ENCODE measurements at places on chromosomes 1 and 21.

- DNase-seq: no peak
Observed at GRCh38 chr1:116763787-116764465, 9.7 kb downstream of the CD2 start.

GRCh38 chr21:36450511-36450910, 29.4 kb downstream of the CLDN14 start:
- DNase-seq: no peak

DNA sequence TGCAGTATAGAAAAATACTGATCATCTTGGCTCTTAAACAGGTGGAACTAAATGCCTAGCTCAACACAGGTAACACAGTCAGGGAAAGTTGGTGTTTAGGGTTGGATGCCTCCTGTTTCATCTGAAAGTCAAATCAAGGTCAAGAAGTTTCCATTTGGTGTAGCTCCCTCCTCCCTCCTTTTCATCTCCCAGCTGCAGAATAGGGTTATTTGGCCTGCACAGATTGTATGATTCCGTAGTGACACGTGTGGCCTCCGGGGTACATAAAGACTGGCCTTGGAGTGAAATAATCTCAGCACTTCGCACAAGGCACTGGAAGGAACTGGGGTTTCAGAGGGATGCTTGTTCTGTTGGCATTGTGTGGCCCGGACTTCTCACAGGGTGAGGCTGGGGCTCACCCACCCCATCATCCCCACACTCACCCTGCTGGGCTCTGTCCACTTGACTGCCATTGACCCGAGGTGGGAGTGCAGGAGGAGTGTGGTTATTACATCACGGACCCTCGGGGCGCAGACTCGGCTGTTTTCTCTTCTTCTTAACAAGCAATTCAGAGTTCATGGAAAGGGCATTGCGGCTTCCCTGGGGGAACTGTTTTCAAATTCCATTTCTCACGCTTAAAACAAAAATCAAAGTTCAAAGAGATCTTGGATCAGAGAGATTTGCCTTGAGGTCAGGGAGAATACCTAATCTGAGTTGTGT, 18.4 kb downstream of the IGSF5 start:
- DNase-seq: no peak

DNA sequence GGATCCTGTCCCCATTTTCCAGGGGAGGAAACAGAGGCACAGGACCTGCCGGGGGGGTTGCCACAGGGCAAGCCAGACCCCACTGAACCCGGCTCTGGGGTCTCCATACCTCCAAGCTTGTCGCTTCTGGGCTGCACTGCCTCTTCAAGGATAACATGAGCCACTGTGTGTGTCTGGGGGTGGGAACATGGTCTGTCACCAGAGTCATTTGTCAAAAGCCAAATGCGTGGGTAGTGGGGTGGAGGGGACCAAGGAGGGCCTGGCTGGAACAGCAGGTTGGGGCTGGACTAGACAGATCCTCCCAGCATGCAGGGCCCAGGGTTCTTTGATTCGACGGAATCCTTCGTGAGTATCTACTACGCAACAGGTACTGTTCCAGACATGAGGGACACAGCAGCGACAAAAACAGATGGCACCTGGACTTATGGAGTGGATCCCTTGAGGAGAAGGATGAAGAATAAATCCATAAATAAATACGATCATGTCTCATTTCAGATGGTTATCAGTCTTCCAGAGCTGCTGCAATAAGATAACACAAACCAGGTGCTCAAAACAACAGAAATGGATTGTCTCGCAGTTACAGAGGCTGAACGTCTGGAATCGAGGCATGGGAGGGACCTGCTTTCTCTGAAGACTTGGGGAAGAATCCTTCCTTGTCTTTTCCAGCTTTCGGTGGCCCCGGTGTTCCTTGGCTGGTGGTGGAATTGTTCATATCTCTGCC, 28.7 kb downstream of the C1QB start:
- DNase-seq: no peak

DNA sequence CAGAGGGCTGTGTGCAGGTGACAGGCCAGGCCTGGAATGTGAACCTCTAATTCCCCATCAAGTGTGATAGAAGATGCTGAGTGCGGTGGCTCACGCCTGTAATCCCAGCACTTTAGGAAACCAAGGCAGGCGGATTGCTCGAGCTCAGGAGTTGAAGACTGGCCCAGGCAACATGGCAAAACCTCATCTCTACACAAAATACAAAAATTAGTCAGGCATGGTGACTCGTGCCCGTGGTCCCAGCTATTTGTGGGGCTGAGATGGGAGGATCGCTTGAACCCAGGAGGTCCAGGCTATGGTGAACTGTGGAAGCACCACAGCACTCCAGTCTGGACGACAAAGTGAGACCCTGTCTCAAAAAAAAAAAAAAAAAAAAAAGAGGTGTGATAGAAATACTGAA, 40.1 kb upstream of the PUM1 start:
- no peak for DNase-seq

DNA sequence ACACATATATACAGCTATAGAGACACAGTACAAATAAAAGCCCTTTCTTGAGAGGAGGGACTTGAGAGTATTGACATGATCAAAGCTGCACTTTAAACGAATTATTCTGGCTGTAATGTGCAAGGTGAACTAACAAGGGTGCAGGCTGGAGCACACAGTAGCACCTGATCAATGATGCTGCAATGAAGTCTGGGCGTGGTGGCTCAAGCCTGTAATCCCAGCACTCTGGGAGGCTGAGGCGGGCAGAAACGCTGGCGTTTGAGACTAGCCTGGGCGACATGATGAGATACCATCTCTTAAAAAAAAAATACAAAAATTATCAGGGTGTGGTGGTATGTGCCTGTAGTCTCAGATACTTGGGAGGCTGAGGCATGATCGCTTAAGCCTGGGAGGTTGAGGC, 14.1 kb upstream of the CTH start:
- DNase-seq: no peak

- DNase-seq: no peak
Observed at GRCh38 chr1:7469255-7469938, 301.7 kb upstream of the VAMP3 start.

DNA sequence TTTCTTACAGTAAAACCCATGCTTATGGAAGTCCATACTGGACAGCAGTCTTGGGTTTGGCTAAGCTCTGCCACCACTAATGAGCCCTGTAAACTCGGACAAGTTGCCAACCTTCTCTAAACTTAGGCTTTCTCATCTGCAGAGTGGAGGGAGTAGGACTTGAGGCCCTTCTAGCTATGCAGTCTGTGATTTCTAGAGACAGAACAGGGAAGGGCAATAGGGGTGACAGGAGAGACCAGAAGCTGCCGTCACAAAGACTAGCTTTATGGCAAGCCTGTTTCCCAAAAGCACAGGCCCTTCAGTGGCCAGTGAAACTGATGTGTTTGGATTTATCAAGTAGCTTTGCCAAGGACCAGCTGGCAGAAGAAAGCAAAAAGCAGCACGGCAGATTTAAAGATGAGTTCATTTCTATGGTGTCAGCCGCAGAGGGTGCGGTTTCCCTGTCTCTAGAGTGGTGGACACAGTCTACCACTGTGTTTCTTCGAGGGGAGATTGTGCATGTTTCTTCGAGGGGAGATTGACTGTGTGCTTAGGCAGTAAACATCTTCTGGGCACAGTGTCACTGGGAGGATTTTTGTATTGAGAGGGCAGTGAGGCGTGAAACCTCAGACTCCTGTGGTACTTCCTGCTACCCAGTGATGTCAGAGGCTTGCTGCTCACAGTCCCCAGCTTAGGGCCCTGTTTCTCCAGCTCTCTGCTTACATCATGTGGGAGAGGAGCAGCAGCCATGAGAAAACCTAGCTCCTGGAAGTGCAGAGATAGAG, 119.0 kb downstream of the ROR1 start:
- no peak for DNase-seq

GRCh38 chr1:47975302-47975921, 21.8 kb downstream of the TRABD2B start:
- no peak for DNase-seq

DNA sequence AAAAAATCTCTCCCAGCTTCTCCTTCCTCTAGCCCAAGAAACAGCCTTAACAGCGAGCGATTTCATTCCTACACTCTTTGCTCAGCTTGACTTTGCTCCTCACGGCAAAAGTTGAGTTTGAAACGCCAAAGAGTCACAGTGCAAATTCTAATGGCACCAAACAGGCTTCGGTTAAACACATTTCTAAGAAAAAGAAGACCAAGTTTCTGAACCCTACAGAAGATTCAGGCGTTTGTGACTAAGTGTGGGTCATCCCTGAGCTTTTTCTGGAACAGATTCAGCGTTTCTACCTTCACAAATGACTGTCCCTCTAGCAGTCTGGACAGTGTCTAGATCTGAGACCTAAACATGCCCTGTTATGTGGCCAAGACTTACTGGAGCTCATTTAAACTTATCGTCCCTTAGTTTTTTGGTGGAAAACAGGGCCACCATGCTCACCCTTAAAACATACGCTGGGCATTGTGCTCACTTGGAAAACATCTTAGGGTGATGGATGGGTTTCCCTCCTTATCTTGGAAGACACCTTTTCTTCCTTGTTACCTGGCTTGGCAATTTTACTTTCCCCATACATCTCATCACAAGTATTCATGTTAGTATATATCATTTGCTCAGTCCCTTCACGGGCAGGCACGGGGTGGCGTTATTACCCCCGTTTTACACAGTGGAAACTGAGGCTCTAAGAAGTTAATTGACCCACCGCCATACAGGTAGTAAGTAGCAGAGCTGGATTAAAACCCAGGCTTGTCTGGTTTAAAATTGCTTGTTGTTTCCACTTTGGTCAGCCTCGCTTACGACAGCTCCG, 1.0 kb downstream of the C1orf198 start:
- no peak for DNase-seq

- DNase-seq: no peak
Observed at GRCh38 chr1:147840909-147841308, 61.7 kb upstream of the GJA8 start.

GRCh38 chr1:91621907-91622306, 121.3 kb downstream of the CDC7 start:
- no peak for DNase-seq

DNA sequence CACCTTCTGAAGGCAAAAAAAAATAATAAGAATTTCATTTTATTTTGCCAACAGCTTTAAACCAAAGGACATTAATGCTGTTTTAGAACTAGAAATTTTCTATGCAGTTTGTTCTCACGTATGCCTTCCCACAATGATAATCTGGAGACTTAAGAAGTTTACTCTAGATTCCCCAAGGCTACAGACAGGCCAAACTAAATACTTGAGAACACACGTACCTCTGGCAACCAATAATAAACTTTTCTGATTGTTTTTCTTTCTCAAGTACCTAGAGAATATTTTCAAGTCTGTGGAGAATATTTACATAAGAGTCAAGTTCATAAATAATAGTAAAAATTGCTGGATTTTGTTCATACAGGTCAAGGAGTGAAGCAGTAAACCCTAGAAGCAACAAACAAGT, 15.9 kb downstream of the CLDN8 start:
- DNase-seq: no peak

All from thoracic aorta (tissue), 2 donors.